ENCODE measurements at places on chromosomes 7 and 10.

DNA sequence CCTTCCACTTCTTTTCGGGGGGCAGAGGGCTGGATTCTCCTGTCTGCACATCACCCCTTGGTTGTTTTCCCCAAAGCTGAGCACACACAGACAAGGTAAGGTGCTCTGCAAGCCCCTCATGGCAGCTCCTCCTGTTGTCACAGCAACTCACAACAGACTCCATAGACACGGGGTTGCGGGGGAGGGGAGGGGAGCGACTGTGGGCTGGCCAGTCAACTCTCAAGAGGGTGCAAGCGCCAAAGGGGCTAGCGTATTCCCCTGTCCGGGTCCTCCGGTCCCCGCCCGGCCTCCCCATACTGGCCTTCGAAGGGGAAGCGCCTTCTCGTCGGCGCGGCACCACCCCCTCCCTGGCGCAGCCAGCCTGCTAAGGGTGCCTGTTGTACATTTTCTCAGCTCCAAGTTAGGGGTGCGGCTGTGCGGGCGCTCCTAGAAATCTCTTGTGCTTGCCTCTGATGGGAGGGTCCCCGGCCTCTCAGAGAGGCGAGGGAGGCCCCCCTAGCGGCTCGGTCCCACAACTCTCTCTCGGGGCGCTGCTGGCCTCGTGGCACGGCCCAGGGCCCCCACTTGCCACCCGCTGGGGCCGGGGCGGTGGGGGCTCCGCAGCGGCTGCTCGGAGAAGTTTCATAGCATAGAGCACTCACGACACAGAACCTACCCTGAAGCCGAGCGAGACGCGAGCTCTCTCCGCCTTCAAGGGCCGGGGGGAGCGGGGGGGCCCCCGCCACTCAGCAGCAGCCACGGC, 498 bp downstream of the RHOBTB1 start:
- no peak for DNase-seq

GRCh38 chr10:70773461-70773860, 11.7 kb downstream of the TBATA start:
- DNase-seq = no peak

- no peak for DNase-seq
Observed at GRCh38 chr10:4812046-4812445, 14.0 kb upstream of the AKR1E2 start.

DNA sequence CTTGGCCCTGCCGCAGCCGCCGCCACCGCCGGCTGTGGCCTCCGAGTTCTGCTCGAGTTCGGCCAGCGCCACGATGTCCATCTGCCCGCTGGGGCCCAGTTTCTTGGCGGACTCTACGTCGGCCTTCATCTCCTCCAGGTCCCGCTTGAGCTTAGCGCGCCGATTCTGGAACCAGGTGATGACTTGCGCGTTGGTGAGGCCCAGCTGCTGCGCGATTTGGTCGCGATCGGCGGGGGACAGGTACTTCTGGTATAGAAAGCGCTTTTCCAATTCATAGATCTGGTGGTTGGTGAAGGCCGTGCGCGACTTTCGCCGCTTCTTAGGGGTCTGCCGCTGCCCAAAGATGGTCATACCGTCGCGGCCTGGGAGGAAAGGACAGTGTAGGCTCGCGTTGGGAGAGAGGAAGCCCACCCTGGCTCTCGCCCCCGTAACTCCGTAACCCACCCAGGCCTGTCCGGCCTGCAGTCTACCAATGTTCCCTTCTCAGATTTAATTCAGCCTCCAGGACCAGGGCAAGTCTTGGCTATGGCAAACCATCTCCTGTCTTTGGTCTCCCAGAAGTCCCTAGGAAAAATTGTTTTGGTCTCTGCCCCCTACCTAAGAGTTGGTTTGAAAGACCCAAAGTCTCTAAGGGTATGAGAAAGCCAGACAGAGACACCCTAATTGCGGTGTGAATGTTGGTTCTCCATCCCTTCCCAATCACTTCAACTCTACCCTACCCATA, 1.7 kb downstream of the LBX1 start:
- no peak for DNase-seq

GRCh38 chr7:64277630-64278029, 36.1 kb upstream of the ZNF736 start:
- no peak for DNase-seq

All from stimulated activated CD4-positive, alpha-beta T cell treated with anti-CD3 and anti-CD28 coated beads, Interleukin-1b, Interleukin-23, amount 100 ng/mL, for 4 hours (primary cell).